NCI-H69 (cell line): ENCODE measurements at places on chromosomes 13 and 19.

DNA sequence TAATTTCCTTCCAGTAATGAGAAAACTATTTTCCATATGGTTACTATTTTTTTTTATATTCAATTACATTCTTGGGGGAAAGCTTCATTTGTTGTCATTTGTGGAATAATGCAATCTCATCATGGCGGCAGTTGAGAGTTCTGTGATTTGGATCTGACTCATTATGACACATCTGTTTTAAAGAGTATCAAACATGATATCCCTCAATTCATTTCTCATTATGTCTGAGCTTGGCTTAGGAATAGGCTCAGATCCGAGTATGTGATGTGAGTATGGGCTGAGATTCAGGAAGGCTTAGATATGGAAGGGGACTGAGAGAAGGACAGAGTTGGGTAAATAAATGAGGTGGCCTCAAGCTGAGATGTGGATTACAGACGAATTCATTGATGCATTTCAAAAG is 64.4 kb downstream of the POSTN start:
- peak; percentile 10 for DNase-seq

GRCh38 chr19:47351548-47351947 is 2.4 kb downstream of the DHX34 start:
- peak; percentile 14 for DNase-seq

DNA sequence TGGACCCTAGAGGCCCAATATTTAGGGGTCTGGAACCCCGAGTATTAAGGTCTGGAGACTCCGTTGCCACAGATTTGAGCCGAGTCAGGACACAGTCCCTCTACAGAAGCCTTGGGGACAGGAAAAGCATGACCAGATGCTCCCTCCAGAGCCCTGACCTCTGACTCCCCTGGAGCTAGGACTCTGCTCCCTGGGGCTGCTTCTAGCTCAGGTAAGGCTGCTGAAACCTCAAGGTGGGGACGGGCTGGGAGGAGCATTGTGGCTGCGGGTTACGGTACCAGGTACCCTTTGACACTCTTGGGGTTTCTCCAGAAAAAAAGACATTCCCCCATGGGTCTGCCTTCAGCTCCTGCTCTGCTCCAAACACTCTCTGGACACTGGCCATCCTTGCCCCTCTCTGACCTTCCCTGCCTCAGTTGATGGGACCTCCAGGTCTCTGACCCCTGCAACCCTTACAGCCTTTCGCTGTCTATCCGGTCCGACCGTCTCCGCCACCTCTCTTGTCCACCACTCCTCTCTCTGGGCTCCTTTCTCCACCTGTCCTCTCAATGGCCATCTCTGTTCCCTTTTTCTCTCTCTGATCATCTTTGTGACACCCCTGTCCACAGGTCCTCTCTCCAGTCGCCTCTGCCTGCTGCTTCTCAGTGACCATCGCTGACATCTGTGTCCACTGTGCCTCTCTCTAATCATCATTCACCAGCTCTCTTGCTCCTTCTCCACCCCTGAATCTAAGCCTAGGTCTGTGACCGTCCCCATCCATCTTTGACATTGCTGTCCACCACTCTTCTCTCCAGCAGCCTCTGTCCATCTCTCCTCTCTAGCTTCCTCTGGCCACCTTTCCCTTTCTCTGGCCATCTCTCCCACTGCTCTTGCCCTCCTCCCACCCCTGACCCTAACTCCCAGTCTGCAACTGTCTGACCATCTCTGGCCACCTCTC is 1.4 kb downstream of the LRFN3 start:
- peak; percentile 35 for DNase-seq

- no peak for DNase-seq
These were observed 147.5 kb upstream of the SOX21 start for GRCh38 chr13:94859811-94860210.

DNA sequence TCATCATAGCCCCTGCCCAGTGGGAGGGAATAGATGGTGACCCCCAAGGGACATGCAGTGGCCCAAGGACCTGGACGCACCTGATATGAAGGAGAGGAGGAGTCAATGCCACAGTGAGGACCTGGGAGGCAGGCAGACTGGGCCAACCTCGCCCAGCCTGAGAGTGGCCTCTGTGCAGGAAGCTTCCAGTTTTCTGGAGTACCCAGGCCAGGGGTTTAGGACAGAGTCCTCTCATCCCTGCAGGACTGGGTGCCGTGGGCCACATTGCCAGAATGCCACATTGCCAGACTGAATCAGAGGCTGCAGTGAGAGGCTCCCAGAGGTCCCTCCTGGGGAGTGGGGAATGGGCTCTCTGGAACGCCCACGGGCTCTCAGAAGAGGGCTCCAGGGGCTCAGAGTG is 82.9 kb upstream of the VSTM2B start:
- DNase-seq: no peak

GRCh38 chr19:47512948-47513319 is 1.9 kb downstream of the NAPA start:
- no peak for DNase-seq

DNA sequence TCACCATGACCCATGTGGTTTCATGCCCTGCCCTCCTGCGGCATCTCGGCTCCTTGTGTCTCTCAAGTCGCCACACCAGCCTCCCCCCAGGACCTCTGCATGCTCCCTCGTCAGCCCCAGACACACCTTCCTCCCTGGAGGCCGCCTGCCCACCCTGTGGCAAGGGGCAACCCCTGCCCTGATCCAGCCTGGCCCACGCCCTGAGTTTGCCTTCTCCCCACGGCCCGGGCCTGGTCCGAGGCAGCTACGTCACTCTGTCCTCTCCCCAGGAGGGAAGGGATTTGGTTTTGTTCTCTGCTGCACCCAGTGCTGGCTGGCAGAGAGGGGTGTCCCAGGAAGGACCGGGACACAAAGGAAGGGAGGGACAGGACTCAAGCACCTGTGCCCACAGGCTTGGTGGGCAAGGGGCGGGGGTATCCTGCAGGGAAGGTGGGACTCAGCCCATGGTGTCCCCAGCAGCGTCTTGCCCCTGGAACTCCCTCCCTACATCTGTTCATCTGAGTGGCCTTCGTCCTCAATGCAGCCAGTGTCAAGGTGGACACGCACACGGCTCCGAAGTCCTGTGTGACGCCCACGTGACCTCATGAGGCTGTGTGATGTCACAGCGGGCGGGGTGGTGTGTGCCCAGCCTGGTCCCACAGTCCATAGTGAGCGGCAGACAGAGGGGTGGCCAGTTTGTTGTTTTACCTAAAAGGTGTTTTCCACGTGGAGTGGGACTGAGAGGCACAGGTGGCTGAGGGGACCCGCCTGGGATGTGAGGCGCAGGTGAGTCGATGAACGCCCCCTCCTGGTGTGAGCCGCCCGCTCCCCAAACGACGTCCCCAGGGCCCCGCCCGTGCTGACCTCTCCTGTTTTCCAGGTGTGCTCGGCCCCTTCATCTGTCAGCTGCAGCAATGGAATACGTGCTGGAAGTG is at the start of gene TEX29:
TSS of gene TEX29 (plus strand) at position 645 of the 914 bp plus-strand sequence. CDS start at position 894, 249 bp downstream.
- no peak for DNase-seq

GRCh38 chr13:44667943-44668342 is 91.8 kb upstream of the TSC22D1 start:
- no peak for DNase-seq

DNA sequence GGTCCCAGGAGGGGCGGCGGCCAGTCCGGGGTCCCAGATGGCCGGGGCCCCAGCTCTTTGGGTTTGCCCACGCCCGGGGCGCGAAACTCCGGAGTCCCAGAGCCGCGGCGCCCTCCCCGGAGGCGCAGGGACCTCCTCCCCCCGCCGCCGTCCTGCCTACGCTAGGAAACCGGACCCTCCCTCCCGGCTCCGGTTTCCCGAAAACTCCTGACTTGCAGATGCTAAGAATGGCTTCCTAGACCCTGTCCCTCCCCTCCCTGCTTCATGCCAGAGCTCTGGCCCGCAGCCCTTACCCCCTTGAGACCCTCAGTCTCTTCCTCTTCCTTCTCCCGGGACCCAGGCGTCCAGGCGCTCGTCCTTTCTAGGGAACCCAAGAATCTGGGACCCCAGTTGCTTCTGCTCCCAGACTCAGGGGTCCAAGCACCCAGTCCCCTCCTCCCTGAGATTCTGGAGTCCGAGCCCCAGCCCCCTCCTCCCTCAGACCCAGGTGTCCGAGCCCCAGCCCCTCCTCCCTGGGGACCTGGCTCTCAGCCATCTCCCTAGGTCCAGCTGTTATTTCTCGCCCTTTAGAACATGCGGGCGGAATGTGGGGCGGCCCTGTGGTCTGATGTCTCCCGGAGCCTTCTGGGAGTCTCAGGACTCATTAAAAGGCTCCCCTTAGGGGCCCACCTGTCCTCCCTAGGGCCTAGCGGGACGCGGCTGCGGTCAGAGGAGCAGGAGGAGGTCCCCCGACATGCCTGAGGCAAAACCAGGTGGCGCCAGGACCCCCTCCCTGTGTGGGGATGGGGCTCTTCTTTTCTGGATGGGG is at the start of gene MYBPC2:
TSS of gene MYBPC2 (plus strand) at position 672 of the 808 bp plus-strand sequence. CDS start at position 734, 62 bp downstream.
- peak; percentile 93 for DNase-seq

GRCh38 chr19:38781058-38781457 is 7.7 kb upstream of the LGALS7 start:
- DNase-seq: peak; percentile 37

GRCh38 chr13:43291287-43292060 is 268.1 kb downstream of the DNAJC15 start:
- DNase-seq: no peak

- DNase-seq: peak; percentile 97
These were observed 5.6 kb upstream of the DPF1 start for GRCh38 chr19:38229585-38230073.
